GM03348 (cell line): ENCODE measurements at places on chromosomes 7 and 10.

DNA sequence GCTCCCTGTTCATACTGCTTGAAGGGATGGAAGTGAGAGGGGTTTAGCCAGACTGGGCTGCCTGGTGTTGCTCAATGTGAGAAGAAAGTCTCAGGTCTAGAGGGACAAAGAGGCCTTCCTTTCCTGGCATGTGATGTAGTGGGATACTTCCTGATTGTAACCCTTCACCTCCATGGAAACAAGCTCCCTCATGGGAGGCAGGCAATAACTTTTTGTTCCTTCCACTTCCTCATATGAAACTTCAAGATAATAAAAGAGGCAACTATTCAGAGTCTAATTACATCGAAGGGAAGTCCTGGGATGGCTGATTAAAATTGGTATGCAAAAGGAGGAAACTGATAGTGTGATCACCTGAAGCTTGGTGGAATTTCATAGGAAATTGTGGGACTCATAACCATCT is 84.1 kb upstream of the ETV1 start:
- no peak for DNase-seq

DNA sequence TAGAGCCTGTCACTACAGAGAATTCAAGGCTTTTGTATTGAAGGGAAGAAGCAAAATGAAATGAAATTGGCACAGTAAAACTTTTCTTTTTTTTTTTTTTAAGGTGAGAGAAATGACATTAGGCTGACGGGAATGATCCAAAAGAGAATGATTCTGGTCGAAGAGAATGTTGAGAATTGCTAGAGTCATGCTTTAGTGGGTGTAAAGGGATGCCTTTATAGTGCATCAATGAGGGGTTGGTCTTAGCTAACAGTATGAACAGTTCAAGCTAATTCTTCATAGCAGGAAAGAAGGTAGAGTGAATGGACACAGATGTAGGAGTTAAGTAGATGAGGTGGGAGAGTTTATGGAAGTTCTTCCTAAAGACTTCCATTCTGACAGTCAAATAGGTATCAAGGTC is 32.3 kb upstream of the LSM8 start:
- DNase-seq, result peak; percentile 20

GRCh38 chr10:32981760-32982159 is 23.7 kb upstream of the ITGB1 start:
- DNase-seq, result no peak

DNA sequence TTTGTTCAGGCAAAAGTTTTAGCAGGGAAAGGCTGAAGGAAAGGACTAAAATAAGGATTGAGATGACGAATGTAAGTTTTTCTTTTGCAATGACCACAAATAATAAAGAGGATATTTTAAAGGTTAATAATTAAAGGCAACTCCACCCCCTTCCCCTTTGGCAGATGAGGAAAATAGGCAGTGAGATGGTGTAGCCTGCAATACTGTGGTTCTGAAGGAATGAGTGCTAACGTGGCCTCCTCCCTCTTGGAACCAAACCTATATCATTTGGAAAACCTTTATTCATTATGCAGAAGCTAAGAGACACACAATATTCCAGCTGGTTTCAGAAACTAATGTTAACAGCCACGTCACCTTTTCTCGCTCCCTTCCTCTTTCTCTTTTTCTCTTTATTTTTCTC is 70.9 kb upstream of the COL1A2 start:
- DNase-seq, result peak; percentile 56

GRCh38 chr7:30146127-30146612 is 11.4 kb downstream of the MTURN start:
- no peak for DNase-seq

DNA sequence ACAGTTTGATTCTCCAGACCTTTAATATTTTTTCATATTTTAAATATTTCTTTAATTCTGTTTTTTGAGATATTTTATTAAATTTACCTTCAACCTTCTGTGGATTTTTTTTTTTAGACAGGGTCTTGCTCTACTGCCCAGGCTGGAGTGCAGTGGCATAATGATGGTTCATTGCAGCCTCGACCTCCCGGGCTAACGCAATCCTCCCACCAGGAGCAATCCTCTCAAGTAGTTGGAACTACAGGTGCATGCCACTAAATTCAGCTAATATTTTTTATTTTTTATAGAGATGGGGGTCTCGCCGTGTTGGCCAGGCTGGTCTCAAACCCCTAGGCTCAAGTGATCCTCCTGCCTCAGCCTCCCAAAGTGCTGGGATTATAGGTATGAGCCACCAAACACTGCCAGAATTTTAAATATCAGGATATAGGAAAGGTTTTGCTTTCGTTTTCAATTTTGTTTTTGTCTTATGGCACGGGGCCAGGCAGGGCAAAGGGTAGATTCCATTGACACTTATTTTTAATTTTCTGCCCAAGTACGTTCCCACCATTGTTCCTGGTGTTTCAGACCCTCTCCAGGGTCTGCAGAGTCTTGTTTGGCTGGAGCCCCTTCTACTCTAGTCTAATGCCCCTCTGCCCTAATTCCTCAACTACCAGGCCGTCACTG is 1.2 kb downstream of the TACC2 start:
- no peak for DNase-seq

- no peak for DNase-seq
Observed at GRCh38 chr7:11208883-11209465, 235.3 kb downstream of the PHF14 start.

- DNase-seq, result no peak
Observed at GRCh38 chr7:85927226-85927625, 716.5 kb upstream of the GRM3 start.

GRCh38 chr10:98880971-98881370 is 354.7 kb downstream of the HPSE2 start:
- no peak for DNase-seq

DNA sequence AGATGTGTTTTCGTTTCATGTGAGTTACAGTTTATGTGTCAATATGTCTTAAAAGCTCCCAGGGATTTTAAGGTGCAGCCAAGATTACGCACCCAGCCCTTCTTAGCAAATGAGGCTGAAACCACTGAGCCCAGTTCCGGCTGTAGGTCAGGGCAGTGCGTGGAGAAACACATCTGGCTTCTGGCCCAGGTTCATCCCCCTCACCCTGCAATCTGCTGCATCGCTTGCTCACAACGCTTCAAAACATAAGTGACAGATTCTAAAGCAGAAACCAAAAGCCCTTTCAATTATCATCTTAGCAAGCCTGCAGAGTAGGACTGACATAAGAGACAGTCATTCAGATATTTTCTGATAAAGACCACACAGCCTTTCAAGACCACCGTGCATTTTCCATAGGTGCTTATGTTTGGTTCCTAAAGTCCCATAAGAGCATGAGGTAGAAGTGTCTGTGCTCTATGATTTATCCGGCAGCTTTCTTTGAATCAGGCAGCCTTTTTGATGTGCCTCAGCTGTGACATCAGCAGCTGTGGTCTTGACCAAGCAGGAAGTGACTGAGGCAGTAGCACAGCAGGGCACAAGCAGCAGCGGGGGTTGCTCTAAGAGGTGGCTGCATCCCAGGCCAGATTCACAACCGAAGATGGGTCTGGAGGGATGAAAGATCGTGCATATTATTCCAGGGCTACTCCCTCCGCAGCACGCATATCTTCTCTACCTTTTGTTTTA is 72.1 kb upstream of the LYZL2 start:
- peak; percentile 15 for DNase-seq

DNA sequence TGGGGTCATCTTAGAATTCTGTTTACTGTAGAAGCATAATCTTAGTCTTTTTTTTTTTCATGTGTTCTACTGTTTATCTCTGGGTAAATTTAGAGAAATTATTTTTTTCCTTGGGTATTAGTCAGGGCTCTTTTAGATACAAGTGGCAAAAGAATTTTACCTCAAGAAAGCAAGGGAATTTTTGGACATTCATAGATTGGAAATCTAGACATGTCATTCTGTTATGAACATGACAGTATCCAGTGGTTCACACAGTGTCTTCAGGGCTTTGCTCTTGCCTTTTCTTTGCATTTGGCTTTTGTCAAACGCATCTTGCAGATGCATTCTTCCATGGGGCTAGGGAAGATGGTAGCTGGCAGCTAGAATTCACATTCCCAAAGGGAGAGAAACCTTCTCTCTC is 13.7 kb upstream of the TAS2R41 start:
- DNase-seq, result no peak

- no peak for DNase-seq
Observed at GRCh38 chr7:158372400-158373342, 215.0 kb downstream of the PTPRN2 start.

DNA sequence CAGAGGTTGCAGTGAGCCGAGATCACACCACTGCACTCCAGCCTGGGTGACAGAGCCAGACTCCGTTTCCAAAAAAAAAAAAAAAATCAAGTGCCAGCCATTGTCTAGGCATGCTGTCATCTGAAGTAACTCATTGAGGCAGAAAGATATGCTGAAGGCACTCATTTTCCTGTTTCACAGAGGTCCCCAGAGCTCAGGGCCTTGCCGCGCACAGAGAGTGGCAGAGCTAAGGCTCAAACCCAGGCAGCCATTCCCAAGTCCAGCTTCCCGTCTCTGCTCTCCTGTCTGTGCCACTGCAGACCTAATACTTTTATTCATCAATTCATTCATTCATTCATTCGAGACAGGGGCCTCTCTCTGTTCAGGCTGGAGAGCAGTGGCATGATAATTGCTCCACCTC is 3.5 kb downstream of the GRIFIN start:
- DNase-seq, result no peak

DNA sequence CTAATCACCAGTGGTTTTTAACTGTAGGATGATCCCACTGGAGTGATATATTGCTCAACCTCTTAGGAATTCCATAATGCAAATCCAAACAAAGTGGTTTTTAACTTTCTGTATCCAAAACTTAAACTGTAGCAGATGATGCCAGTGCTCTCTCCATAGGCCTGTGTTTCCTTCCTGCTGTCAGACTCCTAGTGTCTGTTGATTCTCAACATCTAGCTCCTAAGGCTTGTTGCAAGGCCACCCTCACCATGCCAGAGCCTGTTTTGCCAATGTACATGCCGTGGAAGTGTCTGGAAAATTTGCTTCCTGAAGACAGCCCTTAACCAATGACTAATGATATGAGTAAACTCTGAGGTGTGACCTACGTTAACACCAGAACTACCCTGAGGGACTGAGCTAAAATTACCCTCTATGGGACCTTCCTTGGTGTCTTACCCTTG is 39.3 kb downstream of the C1GALT1 start:
- peak; percentile 61 for DNase-seq

DNA sequence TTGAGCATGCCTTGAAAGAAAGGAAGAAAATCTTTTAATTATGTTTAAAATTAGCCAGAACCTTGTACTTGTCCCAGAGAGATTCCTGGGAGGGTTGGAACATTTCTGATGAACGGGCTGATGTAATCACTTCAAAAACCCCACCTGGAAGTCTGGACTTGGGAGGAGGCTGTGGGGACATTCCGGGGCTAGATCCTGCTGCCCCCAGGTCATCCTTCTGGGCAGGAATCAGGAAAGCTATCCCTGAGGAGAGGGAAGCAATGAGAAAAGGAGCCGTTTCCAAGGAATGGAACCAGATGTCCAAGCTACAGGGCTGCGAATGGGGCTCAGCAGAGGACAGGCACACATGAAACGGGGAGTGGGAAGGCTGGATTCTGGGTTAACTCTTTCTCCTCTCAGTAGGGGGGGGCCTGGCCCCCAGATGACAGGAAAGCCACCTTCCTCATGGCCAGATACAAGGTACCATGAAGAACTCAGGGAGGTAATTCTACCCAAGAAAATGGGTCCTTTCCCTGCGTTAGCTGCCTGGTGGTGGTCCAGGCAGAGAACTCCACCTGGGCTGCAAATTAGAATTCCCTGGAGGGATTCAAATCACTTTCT is 280.1 kb downstream of the TCF7L2 start:
- DNase-seq, result no peak

GRCh38 chr10:129191797-129192196 is 275.2 kb upstream of the MGMT start:
- no peak for DNase-seq

DNA sequence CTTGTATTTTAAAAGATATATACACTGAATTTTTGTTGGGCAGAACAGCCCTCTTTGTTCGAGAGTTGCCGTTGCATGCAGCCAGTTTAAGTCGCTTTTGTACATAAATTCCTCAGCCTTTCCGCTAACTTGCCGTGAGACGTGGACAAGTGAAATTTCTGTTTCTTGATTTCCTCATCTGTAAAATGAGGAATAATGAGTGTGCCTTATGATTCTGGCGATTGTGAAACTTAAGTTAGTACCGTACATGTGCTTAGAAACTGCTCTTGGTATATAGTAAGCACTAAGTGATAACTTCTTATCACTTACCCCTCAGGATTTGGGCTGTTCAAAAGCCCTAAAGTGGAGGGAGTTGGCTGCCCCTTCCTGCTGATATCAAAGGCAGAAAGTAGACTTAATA is 1.4 kb downstream of the CCNJ start:
- DNase-seq, result peak; percentile 22

- DNase-seq, result peak; percentile 74
Observed at GRCh38 chr10:49138361-49138891, 4.6 kb upstream of the FAM170B start.

- peak; percentile 64 for DNase-seq
Observed at GRCh38 chr10:70649526-70649925, 22.8 kb upstream of the ADAMTS14 start.

DNA sequence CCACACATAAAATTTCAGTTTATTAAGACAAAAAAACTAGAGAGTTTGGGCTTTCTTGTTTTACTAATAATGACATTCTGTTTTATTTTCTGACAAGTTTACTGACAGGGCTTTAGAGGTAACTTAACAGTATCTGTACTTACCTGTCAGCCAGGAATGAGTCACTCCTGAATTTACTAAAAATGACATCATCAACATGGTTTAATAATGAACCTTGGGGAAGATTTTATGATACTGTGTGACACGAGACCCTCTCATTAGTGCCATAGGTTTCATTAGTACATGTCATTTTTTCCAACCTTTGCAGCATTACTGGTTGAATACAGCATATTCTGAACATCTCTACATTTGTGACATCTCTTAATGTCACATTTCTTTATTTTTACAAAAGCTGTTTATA is 131.1 kb downstream of the KCND2 start:
- no peak for DNase-seq

GRCh38 chr7:77765906-77766800 is 32.1 kb downstream of the TMEM60 start:
- peak; percentile 20 for DNase-seq

GRCh38 chr7:55129541-55130394 is 111.0 kb downstream of the EGFR start:
- no peak for DNase-seq

GRCh38 chr7:3721422-3721821 is 420.4 kb downstream of the SDK1 start:
- DNase-seq, result no peak

- DNase-seq, result peak; percentile 98
Observed at GRCh38 chr7:6636741-6637543, at the start of gene ZNF316. Gene ZNF316, plus strand, starts transcription at chr7:6637318. Its CDS starts 5,092 bp downstream, at chr7:6642410.

DNA sequence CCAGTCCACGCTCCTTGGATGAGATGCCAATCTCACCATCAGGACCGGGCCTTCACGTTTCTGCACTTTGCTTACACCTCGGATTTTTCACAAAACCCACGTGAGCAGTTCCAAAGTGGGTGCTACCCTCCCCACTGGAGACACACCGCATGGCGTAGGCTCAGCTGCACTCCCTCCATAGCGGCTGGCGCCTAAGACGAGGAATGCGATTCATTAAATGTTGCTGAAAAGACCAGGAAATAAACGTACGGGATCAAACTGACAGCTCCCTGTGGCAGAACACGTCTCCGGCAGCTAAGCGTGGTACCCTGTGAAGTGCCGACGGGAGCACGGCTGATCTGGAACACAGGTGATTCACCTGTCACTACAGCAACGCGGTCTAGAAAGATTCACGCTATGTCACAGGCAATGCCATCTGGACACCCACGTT is 209.0 kb downstream of the DIP2C start:
- DNase-seq, result no peak

- no peak for DNase-seq
Observed at GRCh38 chr10:16392531-16393069, 44.2 kb upstream of the PTER start.

GRCh38 chr7:111750878-111751277 is 188.6 kb upstream of the IMMP2L start:
- DNase-seq, result no peak

- DNase-seq, result no peak
Observed at GRCh38 chr7:12226756-12227155, 15.7 kb downstream of the TMEM106B start.
